ENCODE measurements at places on chromosomes 11 and 22. TPM values are rescaled to one million over a fixed set of nuclear protein-coding genes. Genes with fewer than 3 reads are reported as not detected.
A peak's percentile ranks its signal among the peaks of the same experiment; 100 is the strongest.

Gene CYP2D6
- total RNA-seq, result 11.2 TPM

Gene TP53I11
- total RNA-seq, result 7.6 TPM

Gene SORL1
- total RNA-seq, result 555 TPM

Gene ROBO4
- total RNA-seq, result 0.19 TPM

Gene OR52H1
- total RNA-seq, result 0.48 TPM

Gene ST3GAL4
- 2.8 TPM for total RNA-seq

Gene UPK3A
- not detected for total RNA-seq

Gene NTM
- total RNA-seq, result not detected

Gene CDK2AP2
- total RNA-seq, result 43.6 TPM

Gene XKR3
- total RNA-seq, result not detected

Gene FAM76B
- 44.0 TPM for total RNA-seq

Gene MS4A4E
- total RNA-seq, result not detected

Gene SMTNL1
- not detected for total RNA-seq

- no peaks in the 10 kb centered on the region for H3K36me3 ChIP-seq
- peaks cover 76% of the 10 kb centered on the region for H3K4me1 ChIP-seq
- peak overlapping the region; percentile 84 for H3K27ac ChIP-seq
Observed at GRCh38 chr22:23240639-23241389, 60.5 kb downstream of the BCR start.

- H3K4me1 ChIP-seq, result peaks cover 42% of the 10 kb centered on the region
- H3K27ac ChIP-seq, result peak overlapping the region; percentile 62
- H3K36me3 ChIP-seq, result no peaks in the 10 kb centered on the region
Observed at GRCh38 chr11:575313-575995, 816 bp upstream of the PHRF1 start.

DNA sequence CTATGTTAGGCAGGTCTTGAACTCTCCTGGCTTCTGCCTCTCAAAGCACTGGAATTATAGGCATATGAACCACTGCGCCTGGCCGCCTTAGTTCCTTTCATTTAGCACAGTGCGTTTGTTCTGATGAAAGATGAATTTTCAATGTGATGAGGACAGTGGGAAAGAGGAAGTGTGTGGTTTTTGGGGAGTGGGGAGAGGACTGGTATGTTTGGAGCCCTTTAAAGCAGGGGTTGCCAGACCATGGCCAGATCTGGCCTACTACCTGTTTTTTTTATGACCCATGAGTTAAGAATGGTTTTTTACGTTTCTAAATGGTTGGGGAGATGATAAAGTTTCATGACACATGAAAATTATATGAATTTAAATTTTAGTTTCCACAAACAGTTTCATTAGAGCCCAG, 12.5 kb downstream of the ATXN10 start:
- DNase-seq, result no peak
- H3K27ac ChIP-seq, result no peak overlapping the region
- no peak overlapping the region for H3K4me3 ChIP-seq
- no peaks in the 10 kb centered on the region for H3K36me3 ChIP-seq
- no peaks in the 10 kb centered on the region for H3K27me3 ChIP-seq

- H3K4me1 ChIP-seq, result no peaks in the 10 kb centered on the region
- H3K27ac ChIP-seq, result no peak overlapping the region
- H3K27me3 ChIP-seq, result no peaks in the 10 kb centered on the region
- H3K36me3 ChIP-seq, result no peaks in the 10 kb centered on the region
- no peak for DNase-seq
Observed at GRCh38 chr11:77198440-77198849, 70.4 kb downstream of the MYO7A start.

DNA sequence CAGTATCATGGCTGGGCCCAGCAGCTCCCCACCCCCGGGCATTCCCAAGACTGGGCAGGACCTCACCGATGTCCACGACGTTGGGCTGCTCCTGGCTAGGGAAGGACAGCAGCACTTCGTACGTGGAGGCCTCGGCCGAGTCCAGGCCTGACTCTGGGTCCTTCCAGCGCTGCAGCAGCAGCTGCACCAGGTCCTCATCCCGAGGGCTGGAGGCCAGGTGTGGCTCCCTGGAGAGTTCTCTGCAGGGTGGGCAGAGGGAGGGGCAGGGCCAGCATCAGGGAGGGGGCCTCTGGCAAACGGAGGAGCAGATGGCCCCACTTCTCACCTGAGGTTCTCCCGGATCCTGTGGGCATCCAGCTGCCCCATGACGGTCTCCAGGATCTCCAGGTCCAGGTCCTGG, 341 bp downstream of the NAALADL1 start:
- H3K4me3 ChIP-seq, result no peak overlapping the region
- H3K4me1 ChIP-seq, result peaks cover 12% of the 10 kb centered on the region
- DNase-seq, result no peak

DNA sequence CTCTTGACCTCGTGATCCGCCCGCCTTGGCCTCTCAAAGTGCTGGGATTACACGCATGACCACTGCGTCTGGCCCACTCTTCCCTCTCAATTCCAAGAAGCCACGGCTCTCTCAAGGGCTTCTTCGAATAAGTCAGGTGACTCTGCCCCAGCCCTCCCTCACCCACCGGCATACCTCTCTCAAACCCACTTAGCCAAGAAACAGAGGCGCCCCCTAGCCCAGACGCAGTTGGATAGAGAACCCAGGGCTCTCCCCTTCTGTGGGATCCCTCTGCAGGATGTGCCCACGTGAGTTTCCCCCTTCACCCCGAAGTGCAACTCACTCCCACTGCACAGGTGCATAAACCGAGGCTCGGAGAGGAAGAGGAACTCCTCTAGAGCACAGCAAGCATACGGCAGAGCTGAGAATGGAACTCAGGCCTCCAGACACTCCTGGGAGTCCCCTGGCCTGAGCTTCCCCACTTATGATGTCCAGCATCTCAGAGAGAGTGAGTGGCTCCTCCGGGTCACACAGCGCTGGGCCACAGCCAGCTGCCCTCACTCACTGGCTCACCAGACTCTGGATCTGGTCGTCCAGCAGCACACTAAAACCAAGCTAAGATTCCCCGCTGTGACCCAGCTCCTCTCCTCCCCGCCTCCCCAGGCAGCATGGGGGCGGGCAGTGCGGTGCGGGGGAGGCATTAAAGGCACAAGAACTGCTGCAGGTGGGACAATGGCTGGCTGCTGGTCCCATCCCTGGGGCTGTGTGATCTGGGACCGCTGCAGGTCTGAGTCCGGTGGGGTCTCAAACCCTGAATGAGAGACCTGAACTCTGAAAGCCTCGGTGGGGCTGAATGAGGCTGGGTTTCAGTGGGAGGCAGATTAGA, 16.8 kb upstream of the RGL4 start:
- DNase-seq, result no peak
- no peaks in the 10 kb centered on the region for H3K27me3 ChIP-seq
- no peaks in the 10 kb centered on the region for H3K4me1 ChIP-seq
- H3K36me3 ChIP-seq, result peaks cover 7% of the 10 kb centered on the region
- no peak overlapping the region for H3K4me3 ChIP-seq
- H3K27ac ChIP-seq, result no peak overlapping the region

GRCh38 chr22:49550766-49551362, 276.8 kb downstream of the BRD1 start:
- no peaks in the 10 kb centered on the region for H3K4me1 ChIP-seq
- no peaks in the 10 kb centered on the region for H3K27me3 ChIP-seq
- no peaks in the 10 kb centered on the region for H3K36me3 ChIP-seq
- H3K4me3 ChIP-seq, result no peak overlapping the region
- H3K27ac ChIP-seq, result no peak overlapping the region

DNA sequence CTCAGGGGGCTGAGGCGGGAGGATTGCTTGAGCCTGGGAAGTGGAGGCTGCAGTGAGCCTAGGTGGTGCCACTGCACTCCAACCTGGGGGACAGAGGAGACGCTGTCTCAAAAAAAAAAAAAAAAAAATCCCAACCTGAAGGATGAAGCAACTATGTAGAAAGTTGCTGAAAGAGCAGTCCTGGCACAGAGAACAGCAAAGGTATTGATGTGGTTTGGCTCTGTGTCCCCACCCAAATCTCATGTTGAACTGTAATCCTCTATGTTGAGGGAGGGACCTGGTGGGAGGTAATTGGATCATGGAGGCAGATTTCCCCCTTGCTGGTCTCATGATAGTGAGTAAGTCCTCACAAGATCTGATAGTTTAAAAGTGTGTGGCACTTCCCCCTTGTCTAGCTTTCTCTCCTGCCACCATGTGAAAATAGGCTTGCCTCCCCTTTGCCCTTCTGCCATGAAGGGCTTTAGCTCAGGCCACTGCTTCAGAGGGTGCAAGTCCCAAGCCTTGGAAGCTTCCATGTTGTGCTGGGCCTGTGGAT, 10.7 kb upstream of the SERPING1 start:
- DNase-seq, result no peak
- H3K36me3 ChIP-seq, result no peaks in the 10 kb centered on the region
- H3K4me1 ChIP-seq, result no peaks in the 10 kb centered on the region
- H3K4me3 ChIP-seq, result no peak overlapping the region
- H3K27ac ChIP-seq, result no peak overlapping the region
- no peaks in the 10 kb centered on the region for H3K27me3 ChIP-seq

GRCh38 chr22:50047346-50047745, 10.8 kb downstream of the TTLL8 start:
- no peak overlapping the region for H3K27ac ChIP-seq
- H3K36me3 ChIP-seq, result no peaks in the 10 kb centered on the region
- no peak for DNase-seq
- no peak overlapping the region for H3K4me3 ChIP-seq

GRCh38 chr11:116368784-116369183, 404.0 kb downstream of the BUD13 start:
- no peak overlapping the region for H3K4me3 ChIP-seq
- no peaks in the 10 kb centered on the region for H3K36me3 ChIP-seq
- no peak overlapping the region for H3K27ac ChIP-seq
- no peaks in the 10 kb centered on the region for H3K27me3 ChIP-seq

DNA sequence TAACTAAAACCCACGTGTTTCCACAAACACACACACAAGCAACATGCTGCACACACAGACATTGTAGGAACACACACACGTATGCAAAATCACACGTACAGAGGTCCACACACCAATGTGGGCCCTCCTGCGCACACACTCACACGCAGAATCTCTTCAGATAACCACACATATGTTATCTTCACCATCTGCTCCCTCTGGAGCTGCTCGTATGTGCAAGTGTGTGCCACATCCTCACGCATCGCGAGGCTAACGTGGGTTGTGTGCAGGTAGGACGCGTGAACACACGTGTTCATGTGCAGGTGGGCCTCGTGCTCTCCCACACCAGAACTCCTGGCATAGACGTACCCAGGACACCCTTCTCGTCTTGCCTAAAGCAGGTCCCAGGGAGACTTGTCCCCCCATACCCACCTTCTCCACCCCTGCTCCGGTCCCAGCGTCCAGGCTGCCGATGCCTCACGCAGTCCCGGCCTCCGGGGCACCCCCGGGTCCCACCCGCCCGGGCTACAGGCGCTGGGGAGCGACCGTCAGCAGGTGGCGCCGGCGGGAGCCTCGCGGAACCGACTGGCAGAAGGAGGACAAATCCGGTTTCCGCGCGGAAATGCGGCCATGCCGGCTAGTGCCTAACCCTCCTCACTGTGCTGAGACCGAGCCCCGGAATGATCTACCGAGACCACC, 10.3 kb upstream of the IGSF9B start:
- no peaks in the 10 kb centered on the region for H3K4me1 ChIP-seq
- DNase-seq, result peak; percentile 57
- H3K27ac ChIP-seq, result peak overlapping the region; percentile 36
- H3K36me3 ChIP-seq, result no peaks in the 10 kb centered on the region
- H3K27me3 ChIP-seq, result no peaks in the 10 kb centered on the region
- H3K4me3 ChIP-seq, result peak overlapping the region; percentile 59

DNA sequence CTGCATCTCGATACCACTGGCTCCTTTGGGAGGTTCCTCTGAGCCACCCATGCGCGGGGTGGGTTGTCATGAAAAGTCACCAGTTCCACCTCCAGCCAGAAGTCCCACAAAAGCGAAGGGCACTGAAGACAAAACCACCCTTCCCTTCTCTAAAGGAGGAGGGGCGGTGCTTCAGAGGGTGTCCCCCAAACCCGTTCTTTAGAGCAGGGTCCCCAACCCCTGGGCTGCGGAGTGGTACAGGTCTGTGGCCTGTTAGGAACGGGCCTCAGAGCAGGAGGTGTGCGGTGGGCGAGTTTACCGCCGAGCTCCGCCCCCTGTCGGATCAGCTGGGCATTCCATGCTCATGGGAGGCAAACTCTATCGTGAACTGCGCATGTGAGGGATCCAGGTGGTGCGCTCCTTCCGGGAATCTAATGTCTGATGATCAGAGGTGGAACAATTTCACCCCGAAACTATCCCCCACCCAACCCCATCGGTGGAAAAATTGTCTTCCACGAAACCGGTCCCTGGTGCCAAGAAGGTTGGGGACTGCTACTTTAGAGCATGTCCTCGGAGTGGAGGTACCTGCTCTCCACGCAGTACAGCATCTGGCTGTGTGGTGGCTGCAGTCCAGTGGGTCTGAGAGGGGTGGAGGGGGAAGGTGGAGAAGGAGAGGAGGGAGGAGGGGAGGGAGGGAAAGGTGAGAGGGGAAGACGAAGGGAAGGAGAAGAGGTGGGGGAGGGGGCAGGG, 72.9 kb upstream of the SEPTIN5 start:
- H3K4me3 ChIP-seq, result no peak overlapping the region
- no peak for DNase-seq
- H3K4me1 ChIP-seq, result no peaks in the 10 kb centered on the region
- no peak overlapping the region for H3K27ac ChIP-seq

GRCh38 chr11:128040603-128041002, 546.8 kb downstream of the ETS1 start:
- peak overlapping the region; percentile 49 for H3K27ac ChIP-seq
- H3K36me3 ChIP-seq, result no peaks in the 10 kb centered on the region
- no peak overlapping the region for H3K4me3 ChIP-seq
- H3K4me1 ChIP-seq, result peaks cover 76% of the 10 kb centered on the region
- H3K27me3 ChIP-seq, result no peaks in the 10 kb centered on the region

GRCh38 chr22:23281406-23282088, 101.2 kb downstream of the BCR start:
- H3K27me3 ChIP-seq, result no peaks in the 10 kb centered on the region
- peak; percentile 74 for DNase-seq
- no peaks in the 10 kb centered on the region for H3K36me3 ChIP-seq
- H3K4me1 ChIP-seq, result peaks cover 27% of the 10 kb centered on the region
- H3K4me3 ChIP-seq, result no peak overlapping the region
- H3K27ac ChIP-seq, result no peak overlapping the region

- H3K27me3 ChIP-seq, result no peaks in the 10 kb centered on the region
- no peaks in the 10 kb centered on the region for H3K4me1 ChIP-seq
- no peaks in the 10 kb centered on the region for H3K36me3 ChIP-seq
Observed at GRCh38 chr11:73195191-73196007, 22.7 kb upstream of the P2RY2 start.

DNA sequence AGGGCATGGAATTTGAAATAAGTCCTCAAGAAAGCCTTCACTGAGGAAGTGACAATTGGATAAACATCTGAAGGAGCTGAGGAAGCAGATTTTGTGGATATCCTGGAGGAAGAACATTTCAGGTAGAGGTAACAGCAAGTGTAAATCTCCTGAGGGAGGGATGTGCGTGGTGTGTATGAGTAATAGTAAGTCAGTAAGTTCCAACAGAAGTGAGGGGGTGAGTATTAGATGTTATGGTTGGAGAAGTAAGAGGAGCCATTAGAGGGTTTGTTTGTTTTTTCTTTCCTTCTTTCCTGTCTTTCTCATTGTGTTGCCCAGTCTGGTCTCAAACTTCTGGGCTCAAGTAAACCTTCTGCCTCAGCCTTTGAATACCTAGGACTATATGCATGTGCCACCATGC, 29.0 kb downstream of the ANKRD42 start:
- no peak overlapping the region for H3K4me3 ChIP-seq
- DNase-seq, result no peak
- no peak overlapping the region for H3K27ac ChIP-seq

- H3K36me3 ChIP-seq, result no peaks in the 10 kb centered on the region
- no peak overlapping the region for H3K27ac ChIP-seq
- no peak overlapping the region for H3K4me3 ChIP-seq
Observed at GRCh38 chr11:68698993-68699392, 14.6 kb downstream of the GAL start.

GRCh38 chr11:130400781-130401483, 27.5 kb downstream of the ADAMTS8 start:
- no peak overlapping the region for H3K27ac ChIP-seq
- H3K4me3 ChIP-seq, result no peak overlapping the region
- no peak for DNase-seq
- no peaks in the 10 kb centered on the region for H3K36me3 ChIP-seq

All from naive thymus-derived CD4-positive, alpha-beta T cell (primary cell).